ENCODE measurements at places on chromosomes 4 and X.

DNA sequence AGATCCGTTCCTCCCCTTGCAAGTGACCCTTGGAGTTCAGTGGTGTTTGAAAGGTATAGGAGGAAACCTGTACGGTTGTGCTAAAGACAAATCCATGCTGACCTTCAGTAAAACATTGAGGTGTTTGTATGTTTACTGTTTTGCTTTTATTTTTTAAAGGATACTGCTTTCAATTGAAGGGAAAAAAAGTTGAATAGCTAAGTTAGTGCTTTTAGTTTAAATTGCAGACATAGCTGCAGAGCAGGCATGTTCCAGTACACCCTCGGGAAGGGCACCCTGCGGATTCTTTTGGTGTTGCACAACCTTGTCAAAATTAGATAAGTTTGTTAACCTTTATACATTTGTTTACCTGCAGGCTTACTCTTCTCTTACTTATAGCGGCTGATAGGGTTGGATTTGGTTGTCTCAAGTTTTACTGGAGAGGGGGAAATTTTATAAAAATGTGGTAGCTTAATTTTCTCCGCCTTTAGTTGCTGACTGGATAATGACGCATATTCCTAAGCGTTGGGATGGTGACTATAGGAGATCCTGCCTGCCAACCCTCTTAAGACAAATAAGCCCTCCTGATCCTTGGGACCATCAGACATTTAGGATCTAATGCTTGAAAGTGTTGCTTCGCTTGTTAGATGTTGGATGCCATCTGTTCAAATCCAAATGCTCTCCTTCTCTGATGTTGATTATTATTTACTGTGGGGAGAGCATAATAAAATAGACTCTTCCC is 2.0 kb downstream of the RAPGEF2 start:
- DNase-seq, result peak; percentile 46

DNA sequence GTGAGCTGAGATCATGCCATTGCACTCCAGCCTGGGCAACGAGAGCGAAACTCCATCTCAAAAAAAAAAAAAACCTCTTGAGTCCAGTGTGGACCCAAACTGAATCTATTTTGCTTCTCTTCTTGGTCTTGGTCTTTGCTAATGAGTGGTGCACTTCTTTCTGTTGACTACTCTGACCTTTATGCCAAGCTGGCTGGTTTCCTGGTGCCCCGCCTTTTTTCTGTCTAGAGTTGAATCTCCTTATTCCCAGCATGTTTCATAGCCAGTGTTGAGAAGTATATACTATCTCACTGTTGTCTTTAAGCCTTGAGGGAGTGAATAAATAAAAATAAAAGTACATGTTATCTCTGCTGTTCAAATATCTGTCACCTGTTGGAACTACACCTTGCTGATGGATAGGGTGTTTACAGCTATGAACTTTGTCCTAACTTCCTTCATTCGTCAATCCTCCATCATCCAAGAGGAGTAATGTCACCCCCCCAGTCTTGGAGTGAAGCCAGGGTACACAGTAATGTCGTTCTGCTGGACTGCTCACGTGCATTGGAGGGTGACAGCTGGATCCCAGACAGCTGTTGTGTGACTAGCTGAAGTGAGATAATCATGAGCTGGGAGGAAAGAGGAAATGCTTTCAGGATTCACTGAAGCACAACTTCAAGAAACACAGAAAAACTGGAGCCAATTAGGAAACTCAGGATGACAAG is 99.3 kb upstream of the PRKG2 start:
- no peak for DNase-seq

DNA sequence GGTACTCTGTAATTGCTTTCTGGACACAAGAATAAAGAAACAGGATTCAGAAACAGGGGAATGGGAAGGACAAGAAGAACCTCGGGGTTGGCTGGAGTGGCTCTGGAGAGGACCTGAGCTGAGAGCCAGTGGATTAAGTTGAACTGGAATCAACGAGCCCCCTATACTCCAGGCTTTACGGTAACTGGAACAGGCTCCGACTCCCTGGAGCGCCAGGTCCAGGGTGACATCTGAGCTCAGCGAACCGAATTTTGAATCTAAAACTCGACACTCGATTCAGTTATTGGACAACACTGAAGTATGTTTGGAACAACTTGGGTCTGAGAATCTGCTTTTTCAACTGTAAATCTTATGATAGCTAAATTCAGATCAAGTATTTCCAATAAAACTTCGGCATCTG is 23.9 kb downstream of the HMX1 start:
- DNase-seq, result no peak

GRCh38 chr4:88320780-88321373 is 36.5 kb upstream of the PPM1K start:
- peak; percentile 77 for DNase-seq
